Fibroblast of skin of right quadriceps (primary cell): ENCODE measurements at places on chromosomes 2 and 18.

DNA sequence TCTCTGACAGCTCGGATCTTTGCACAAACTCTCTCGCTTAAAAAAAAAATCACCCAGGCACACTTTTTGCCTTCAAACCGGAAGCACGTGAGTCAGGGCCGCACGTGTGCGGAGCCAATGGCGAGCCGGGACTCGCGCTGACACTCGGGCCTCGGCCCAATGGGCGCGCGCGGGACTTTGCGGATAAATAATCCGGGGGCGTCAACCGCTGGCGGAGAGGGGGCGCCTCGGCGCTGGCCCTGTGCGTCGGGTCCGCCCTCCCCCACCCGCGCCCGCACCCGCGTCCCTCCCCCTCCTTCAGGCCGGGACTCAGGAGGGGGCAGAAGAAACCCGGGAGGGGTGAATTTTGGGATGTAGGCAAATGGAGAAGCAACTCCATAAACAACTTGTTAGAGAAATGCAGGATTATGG lies 319 bp upstream of the EN1 start:
- peak; percentile 98 for DNase-seq

DNA sequence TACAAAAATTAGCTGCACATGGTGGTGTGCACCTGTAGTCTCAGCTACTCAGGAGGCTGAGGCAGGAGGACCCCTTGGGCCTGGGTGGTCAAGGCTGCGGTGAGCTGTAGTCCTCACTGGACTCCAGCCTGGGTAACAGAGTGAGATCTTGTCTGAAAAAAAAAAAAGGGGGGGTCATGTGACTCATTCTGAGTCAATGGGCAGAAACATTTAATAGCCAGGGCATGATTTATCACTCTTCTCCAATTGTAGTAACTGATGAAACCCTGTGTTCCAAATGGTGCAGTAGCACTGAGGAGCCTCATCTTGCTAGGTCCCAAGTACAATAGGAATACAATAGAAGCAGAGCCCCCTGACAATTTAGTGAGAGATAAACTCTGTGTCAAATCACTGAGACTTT lies 78.9 kb upstream of the CCDC68 start:
- DNase-seq: peak; percentile 28

DNA sequence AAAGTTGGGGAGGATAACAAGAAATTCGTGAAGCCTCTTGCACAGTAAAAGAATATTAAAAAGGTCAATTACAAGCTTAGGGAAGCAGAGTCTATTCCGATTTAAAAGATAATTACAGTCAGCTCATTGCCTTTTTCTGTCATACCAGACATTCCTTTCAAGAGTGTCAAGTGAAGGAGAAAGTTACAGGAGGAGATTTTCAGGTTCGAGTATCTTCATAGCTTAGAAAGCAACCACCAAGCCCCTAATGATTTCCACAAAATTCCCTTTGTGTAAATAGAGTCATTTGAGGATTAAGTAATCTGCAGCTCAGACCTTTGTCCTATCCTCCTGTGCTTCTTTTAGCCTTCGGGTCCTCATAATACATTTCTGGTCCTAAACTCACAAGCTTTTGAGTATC lies 414.9 kb downstream of the CDH2 start:
- DNase-seq: peak; percentile 12

DNA sequence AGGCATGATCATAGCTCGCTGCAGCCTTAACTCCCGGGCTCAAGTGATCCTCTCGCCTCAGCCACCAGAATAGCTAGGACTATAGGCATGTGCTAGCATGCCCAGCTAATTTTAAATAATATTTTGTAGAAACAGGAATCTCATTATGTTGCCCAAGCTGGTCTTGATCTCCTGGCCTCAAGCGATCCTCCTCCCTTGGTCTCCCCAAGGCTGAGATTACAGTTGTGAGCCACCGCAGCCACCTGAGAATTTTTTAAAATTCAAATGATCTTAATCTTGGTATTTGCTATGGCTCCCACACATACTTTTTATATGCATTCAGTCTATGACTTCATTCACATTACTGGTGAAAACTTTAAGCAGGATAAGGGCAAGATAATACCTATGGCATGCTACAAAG lies 13.1 kb downstream of the KRCC1 start:
- DNase-seq: no peak

DNA sequence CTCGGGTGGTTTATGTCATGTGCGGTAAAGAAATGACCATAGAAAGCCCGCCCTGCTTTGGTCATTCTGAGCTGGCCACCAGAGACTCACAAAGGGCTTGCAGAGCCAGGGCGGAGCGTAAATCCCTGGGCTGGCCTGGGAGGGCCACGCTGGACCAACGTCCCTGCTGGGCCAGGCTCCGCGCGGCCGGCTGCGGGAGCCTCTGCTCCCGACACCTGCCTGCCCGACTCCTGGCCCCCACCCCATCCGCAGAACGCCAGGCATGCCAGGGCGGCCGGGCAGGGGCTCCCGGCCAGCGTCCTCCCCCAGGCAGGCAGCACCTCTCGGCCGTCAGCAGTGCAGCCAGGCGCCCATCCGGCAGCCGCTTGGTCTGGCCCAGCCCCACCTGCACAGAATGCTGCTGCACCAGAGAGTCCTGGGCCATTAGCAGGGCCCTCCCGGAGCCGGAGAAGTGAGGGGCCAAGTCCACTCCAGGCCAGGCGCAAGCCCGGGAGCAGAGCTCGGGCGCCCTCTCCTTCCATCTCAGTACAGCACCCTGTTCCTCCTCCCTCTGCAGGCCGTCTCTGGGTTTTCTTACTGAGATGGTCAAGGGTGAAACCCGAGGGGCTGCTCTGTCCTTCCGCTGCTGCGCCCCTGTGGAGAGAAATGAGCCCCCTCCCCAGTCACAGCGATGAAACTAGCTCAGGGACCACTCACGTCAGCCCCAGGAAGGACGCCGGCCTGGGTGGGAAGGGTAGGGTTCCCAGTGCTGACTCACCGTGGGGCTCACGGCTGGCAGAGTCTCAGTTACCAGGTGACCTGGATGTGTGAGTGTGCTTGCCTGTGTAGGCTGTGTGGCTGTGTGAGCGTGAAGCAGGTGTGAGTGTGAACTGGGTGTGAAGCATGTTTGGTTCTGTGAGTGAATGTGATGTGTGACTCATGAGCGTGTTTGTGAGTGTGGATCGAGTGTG lies 83.3 kb downstream of the PTGR3 start:
- no peak for DNase-seq

GRCh38 chr2:7773362-7774360 lies 856.4 kb downstream of the RNF144A start:
- peak; percentile 46 for DNase-seq

DNA sequence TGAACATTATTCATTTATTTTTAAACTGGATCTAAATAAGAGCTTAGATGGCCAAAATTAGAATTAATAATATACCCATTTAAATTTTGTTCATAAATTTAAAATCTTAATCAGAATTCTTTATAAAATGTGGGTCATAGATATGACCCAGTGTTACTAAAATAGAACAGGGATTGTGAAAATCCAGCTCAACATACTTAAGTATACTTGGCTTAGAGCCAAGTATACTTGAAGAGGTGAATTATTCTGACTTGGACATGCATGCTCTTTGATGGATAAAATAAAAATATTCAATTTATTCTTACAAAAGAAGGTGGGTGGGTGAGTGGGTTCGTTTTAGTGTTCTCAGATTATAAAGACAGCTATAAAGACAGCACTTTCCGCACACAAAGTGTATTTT lies 70.7 kb downstream of the SPOPL start:
- no peak for DNase-seq

- DNase-seq: no peak
These were observed 10.1 kb downstream of the DCTN1 start for GRCh38 chr2:74369976-74370375.

DNA sequence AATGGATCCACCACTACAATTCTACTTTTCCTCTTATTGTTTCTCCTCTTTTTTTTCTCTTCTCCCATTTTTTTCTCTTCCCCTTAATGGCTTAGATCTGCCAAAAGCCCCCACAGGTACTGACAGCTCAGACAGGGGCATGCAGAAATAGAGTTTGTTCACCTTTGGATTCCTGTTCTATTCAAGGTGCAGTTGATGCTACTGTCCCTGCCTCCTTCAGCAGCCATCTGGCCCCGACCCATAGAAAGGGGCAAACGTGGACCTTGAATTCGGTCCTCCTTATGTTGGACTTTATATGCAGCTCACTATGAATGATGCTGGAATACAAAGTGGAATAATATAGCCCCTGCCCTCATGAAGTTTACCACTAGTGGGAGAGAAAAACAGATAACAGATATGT lies 27.7 kb upstream of the ALK start:
- no peak for DNase-seq

- DNase-seq: no peak
These were observed 14.5 kb downstream of the CYB5A start for GRCh38 chr18:74277296-74277695.

DNA sequence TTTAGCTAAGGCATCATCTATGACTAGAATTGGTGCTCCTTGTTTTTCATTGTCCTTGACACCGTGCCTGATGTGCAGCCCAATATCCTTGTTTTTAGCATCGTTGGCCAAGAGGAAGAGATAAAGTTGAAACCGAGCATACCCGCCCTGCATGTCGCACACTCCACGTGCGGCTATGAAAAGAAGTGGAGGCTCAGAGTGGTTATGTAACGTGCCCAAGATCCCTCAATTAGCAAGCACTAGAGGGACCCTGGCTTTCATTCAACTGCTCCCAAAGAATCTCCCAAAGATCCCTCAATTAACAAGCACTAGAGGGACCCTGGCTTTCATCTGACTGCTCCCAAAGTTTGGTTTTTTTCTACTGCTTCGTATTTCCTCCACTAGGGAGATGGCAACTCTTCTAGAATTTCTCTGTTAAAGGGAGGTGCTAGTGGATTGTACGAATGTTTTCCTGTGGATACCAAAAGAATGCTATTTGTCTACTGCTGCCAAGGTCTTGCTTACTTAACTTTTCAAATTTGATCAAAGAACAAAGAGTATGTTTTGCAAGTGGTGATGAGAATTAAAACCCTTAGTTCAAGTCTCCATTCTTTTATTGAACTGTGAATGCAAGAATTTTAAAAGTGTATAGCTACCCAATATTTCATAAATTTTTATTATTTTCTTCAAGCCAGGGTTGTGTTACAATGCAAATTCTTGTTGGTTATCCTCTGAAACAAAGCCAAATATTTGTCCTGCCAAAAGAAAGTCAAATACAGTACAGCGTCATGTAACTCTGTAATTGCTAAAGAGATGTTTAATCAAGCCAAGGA lies 92.1 kb downstream of the AOX1 start:
- DNase-seq: peak; percentile 44

GRCh38 chr2:171341394-171342066 lies 92.3 kb downstream of the METTL8 start:
- DNase-seq: no peak

DNA sequence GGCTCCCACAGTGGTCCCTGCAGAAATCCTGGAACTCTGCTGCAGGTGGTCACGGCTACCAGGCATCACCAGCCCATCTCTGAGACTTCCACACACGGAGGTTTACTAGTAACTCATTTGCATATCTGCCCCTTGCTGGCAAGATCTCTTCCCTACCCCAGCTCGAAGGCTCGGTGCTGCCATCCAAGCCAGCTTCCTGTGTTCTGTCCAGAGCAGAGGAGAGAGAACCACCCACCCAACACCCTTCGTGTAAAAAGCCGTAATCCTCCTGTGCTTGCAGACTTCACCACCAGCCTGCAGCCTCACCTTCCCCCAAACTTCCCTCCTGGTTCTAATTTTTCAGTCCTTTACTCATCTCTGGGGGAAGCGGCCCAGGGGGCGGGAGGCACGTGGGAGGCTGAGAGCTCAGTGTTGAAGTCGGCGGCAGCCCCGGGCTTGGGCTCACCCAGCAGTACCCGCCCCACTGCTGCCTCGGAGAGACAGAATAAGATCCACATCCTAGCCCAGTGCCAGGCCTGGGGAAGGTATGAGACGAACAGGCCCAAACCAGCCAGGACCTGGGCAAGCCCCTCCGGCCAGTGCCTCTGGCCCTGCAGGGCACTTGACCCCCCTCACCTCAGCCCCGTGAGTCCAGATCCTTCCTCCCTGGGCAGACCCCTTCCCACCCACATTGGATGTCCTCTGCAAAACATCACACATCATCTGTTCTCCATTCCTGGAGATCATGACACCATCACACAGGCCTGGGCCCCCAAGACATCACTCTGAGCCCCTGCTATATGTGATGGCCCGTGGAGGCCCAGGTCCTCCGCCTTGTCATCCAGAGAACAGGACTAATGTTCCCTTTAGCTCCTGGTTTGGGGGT lies 145.8 kb upstream of the ID2 start:
- DNase-seq: peak; percentile 64

DNA sequence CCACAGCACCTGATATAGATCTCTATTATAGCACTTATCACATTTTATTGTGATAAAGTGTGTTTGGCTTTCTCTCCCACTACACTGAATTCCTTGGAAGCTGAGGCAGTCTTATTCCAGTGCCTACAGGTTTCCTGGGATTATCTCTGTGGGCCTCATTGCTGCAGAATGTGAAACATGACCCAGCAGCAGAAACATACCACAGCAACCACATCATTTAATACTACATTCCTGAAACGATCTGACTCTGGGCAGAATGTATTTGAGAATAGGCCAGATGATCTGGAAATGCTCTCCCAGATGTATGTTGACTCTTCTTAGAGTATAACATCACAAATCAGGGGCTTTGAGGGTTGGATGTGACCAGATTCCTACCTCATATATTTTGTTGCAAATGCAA lies 323.5 kb upstream of the TANK start:
- DNase-seq: peak; percentile 98

DNA sequence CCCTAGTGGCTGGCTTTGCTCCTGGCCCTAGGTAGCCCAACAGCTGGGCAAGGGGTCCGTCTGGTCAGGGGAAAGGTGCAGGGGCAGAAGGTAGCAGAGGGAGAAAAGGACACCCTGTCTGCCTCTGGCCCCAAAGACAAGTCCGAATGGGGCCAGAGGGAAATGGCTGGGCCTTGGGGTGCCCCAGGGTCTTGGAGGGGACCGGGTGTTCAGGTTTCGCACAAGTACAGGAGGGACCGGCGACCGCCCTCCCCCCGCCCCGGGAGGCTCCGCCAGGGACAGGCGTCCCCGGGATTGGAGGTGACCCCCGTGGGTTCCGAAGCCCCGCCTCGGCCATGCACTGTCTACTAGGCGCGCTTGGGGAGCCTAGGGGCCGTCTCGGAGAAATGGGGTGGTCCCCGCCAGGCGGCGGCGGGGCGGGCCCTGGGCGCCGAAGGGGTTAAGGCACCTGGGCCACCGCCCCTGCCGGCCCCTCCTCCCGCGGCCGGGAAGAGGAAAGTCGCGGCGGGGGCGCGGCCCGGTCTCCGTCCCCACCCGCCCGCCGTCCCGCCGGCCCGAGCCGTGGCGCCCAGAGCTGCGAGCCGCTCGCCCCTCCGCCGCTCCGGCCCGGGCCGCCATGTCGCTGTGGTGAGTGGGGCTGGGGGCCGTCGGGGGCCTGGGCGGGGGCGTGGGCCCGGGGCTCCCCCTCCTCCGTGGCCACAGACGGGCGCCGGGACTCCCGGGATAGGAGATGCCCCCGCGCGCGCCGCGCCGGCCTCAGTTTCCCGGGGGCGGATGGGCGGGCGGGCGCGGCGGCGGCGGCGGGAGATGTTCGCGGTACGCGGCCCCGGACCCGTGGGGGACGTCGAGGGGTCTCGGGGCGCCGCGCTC lies at the start of gene B3GNT7:
Gene B3GNT7, plus strand, starts transcription at position 523 of the 870 bp plus-strand sequence. Its CDS starts 94 bp downstream, at position 617.
- no peak for DNase-seq

DNA sequence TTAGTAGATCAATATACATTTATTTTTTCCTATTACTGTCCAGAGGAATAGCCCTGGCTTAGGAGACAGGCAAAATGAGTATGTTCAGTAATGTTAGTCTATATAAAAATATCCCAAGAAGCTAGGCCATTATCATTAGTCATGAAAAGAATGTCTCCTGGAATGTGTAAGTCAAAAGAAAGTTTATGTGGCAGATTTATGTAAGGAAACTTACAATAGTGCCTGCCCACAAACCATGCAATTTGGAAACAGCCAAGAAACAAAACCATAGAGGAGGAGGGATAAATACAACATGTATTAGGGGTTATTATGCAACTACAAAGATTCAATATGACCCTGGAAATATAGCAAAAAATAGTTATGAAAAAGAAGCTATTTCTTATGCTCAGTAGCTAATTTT lies 96.3 kb downstream of the NOL4 start:
- peak; percentile 75 for DNase-seq
